ENCODE measurements at places on chromosomes 7 and 10.
A peak's percentile ranks its signal among the peaks of the same experiment; 100 is the strongest.

DNA sequence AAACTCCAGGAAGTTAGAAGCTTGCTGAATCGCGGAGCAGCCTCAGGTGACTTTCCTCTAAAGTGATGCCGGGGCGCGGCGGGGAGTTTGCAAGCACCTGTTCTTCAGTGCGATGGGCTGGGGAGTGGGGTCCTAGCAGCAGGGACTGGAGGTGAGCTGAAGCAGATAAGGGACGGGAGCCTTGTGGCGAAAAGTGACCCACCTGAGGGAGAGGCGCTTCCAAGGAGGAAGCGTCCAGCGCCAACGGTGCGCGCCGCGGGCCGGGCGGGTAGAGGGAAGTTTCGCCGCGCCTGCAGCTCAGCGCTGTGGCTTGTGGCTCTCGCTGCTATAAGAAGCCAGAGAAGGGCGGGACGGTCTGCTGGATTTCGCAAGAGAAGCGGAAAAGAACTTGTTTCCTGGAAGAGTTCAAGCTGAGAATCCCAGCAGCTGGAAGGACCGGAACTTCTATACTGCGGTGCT is at the start of gene STEAP4:
Gene STEAP4 (minus strand): TSS at position 305 of the 459 bp plus-strand sequence. CDS start 22,625 bp downstream, outside the sequence.
- DNase-seq, result no peak

GRCh38 chr10:71128311-71128980 is 83.9 kb upstream of the UNC5B start:
- DNase-seq, result no peak

GRCh38 chr10:24958091-24958720 is 5.8 kb upstream of the PRTFDC1 start:
- DNase-seq, result no peak

- no peak for DNase-seq
Measured at GRCh38 chr7:18295781-18296423, 199.6 kb upstream of the HDAC9 start.

DNA sequence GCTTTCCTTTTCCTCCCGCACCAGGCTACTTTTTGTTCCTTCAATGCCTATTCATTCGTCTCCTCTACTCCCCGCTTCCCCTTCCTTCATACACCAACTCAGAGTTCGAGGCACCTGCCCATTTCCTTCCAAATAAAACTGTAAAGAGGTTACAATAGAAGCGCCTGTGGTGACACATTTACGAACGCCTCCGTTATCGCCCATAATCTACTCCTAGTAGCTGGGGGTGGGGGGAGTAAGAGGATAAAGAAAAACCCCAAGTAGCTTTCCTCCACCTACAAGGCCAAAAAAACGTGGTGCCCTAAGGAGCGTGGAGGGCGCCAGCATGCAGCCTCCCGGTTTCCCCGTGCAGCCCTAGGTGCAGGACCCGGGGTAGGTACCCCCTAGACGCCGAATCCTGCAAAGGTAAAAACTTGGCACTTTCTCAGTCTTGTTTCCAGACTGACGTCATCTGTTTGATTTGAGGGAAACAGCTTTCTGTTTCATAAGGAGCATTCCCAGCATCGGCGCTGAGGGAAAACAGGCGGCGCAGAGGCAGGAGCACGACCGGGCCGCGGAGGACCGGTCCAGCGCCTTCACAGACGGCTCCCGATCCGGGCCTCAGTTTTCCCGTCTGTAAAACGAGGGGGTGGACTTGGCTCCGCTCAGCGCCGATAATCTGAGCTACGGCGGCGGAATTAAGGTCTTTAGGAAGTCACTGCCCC is 922 bp downstream of the PPA1 start:
- peak; percentile 56 for DNase-seq

GRCh38 chr7:51455086-51455485 is 138.5 kb upstream of the COBL start:
- no peak for DNase-seq

DNA sequence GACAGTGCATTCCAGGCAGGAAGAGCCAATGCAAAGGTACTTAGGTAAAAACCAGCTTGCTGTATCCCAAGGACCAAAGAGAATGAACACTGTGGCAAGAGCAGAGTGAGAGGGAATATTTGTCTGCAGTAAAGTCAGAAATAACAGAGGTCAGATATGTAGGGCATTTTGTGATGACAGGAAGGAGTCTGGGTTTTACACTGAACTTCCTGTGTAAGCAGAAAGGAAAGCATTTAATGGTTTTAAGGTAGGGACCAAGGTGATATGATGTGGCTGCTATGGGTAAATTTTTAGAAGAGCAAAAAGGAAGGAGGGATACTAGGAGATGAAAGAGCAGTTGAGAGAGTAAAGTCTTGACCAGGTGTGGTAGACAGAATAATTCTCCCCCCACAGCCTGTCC is 10.1 kb downstream of the ABCB1 start:
- no peak for DNase-seq

GRCh38 chr7:28802450-28802849 is 155.7 kb downstream of the TRIL start:
- DNase-seq, result no peak

- no peak for DNase-seq
Measured at GRCh38 chr10:90319188-90319914, 538.5 kb downstream of the HTR7 start.

- no peak for DNase-seq
Measured at GRCh38 chr7:130481898-130482297, 10.0 kb upstream of the MEST start.

DNA sequence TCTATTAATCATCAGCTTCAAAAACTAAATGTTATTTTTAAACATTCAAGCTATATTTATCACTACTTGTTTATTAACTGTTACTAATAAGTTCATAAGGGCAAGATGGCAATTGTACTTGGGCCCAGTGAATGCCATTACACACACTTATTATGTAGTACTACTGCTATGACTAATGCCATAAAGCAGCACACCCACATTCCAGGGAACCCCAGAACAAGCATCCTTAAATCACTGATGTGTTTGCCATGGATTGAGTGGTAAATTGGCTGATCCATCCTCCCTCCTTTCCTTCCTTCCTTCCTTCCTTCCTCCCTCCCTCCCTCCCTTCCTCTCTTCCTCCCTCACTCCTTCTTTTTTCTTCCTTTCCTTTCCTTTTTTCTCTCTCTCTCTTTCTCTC is 37.4 kb upstream of the RSU1 start:
- no peak for DNase-seq

DNA sequence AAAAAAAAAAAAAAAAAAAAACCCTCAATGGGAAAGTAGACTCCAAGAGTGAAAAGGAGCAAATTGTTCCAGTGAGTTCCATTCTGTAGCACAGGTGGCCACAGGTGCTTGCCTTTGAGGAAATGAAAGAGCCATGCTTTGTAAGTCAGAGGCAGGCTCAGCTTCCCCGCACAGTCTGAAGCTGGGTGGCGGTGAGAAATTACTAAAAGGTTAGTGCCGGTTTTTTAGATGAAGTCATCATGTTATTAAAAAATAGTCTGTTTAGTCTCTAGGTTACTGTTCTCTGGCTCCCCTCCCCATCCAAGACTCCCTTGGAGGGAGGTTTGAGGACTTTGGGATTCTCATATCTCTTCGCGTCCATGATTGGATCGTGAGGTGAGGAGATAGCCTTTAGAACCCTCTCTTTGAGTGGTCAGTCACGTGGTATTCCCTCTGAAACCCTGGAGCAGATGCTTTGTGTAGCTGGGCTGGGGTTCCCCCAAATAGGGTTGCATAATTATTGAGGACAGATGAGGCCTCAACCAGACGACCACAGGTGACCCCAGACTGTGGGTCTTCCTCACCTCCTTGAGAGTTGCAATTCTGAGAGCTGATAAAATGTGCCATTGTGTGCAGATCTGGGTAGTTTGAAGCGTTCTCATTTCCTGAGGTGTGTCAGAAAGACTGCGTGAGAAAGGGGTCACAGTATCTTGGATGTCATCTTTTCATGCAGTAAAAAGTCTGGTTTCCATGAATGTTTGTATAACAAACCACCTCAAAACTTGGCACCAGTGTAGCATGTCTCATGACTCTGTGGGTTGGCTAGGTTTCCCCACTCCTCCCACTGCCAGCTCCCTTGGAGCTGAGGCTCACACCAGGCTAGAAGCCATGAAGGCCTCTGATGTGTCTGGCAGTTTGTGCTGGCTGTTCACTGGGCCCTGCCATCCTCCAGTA is 27.1 kb downstream of the OGDH start:
- peak; percentile 49 for DNase-seq

Measured in naive thymus-derived CD4-positive, alpha-beta T cell (primary cell).